ENCODE measurements at places on chromosomes 16 and 17. TPM values are rescaled to one million over a fixed set of nuclear protein-coding genes. Genes with fewer than 3 reads are reported as not detected.
A peak's percentile ranks its signal among the peaks of the same experiment; 100 is the strongest.

The OTOP2 gene
- not detected for total RNA-seq

The LIMD2 gene
- 119 TPM for total RNA-seq

The LGALS9C gene
- not detected for total RNA-seq

The KRT31 gene
- not detected for total RNA-seq

The ANTKMT gene
- total RNA-seq: 67.8 TPM

DNA sequence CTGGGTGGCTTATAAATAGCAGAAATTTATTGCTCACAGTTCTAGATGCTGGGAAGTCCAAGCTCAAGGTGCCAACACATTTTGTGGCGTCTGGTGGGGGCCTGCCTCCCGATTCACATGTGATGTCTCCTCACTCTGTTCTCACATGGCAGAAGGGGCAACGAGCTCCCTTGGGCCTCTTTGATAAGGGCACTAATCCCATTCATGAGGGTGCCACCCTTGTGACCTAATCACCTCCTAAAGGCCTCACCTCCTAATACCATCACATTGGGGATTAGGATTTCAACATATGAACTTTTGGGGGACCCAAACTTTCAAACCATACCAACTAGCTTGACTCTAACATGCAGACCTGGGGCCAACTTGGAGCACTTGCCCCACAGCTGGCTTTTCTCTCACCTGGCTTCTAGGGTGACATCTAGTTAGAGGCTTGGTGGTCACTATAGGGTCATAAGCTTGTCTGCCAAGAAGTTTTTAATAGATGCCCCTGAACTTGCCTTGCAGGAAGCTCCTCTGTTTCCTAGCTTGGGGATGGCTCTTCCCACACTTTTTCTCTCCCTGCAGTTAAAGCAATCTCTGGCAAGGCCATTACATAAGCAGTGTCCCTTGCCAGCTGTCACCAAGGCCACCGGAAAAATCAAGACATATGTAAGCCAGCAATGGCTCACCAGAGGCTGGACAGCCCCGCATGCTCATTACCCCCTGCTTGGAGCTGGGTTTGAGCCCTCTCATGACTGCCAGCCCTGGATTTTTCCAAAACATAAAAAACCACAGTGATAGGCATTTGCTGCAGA lies 8.4 kb upstream of the MED9 start:
- DNase-seq: no peak

DNA sequence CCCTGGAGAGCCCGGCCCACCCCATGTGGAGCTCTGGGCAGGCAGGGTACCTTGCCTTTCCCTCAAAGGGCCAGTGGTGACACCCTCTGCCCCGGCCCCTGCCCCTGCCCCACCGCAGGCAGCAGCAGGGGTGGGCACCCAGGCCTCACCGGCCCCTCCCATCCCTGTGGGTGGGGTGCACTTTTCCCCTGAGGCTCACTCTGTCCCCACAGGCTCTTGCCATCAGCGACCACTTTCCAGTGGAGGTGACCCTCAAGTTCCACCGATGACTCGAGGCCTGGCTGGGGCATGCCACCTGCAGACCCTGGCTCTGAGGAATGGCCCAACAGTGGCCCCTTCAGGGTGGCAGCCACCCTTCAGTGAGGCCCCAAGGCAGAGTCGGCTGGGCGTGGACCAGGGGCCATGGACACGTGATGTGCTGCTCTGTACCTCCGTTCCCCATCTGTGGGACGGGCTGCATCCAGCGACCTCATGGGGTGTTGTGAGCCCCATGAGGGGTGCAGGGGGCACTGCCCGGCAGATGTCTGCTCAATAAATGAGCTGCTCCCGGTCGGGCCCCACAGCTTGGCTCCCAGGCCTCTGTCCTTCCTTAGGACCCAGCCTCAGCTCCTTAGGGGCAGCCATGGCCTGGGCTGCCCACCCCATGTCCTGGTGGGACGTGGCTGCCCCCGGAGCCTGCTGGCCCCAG lies 2.0 kb downstream of the DNASE1L2 start:
- no peak for DNase-seq

GRCh38 chr16:88810912-88811768 lies 588 bp downstream of the APRT start:
- DNase-seq: peak; percentile 60

The OSBPL7 gene
- total RNA-seq: 9.3 TPM
